Activated CD4-positive, alpha-beta T cell treated with anti-CD3 and anti-CD28 coated beads, Interleukin-2, Interleukin-6, amounts not matched to agents 100 ng/mL and 50 ng/mL, durations not matched to agents 16 hours and 8 hours (primary cell): ENCODE measurements at places on chromosomes 13 and 19.

GRCh38 chr19:2883686-2884439 is 16.7 kb downstream of the ZNF556 start:
- DNase-seq, result no peak

- no peak for DNase-seq
These were observed 55.4 kb upstream of the ATP12A start for GRCh38 chr13:24624801-24625231.

DNA sequence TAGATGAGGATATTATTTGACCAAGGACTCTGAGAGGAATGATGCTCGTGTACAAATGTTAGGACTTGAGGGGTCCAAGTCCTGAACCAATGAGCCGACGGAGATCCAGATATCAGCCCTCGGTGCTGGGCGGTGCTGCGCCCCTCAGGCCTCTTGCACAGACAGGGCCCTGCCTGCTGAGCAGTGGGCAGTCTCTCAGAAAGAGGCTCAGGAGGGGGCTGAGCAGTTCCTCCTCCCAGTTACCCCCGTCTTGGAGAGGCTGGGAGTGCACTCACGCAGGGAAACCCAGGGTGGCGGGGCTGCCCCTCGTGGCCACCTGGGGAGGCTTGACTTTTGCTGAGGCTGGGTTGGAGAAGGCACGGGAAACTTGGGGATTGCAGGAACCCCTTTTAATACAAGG is 18.4 kb downstream of the TEX29 start:
- no peak for DNase-seq

DNA sequence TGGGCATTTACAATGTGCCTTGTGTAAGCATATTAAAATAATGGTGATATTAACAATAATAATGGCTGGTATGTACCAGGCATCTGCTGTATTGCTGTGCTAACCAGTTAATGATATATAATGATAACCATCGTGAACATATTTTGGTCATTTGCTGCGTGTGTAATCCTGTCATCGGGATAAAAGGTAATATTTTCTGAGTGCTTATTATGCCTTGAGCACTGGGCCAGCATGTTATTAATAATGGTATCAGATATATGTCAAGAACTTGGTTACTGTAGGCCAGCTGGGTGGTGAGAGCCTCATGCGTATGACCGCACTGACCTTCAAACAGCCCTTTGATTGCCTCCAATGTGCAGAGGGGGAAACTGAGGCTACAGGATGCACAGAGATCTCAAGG is 22.2 kb upstream of the FXYD3 start:
- no peak for DNase-seq
